Foreskin fibroblast (primary cell): ENCODE measurements at places on chromosomes 1 and 21.

DNA sequence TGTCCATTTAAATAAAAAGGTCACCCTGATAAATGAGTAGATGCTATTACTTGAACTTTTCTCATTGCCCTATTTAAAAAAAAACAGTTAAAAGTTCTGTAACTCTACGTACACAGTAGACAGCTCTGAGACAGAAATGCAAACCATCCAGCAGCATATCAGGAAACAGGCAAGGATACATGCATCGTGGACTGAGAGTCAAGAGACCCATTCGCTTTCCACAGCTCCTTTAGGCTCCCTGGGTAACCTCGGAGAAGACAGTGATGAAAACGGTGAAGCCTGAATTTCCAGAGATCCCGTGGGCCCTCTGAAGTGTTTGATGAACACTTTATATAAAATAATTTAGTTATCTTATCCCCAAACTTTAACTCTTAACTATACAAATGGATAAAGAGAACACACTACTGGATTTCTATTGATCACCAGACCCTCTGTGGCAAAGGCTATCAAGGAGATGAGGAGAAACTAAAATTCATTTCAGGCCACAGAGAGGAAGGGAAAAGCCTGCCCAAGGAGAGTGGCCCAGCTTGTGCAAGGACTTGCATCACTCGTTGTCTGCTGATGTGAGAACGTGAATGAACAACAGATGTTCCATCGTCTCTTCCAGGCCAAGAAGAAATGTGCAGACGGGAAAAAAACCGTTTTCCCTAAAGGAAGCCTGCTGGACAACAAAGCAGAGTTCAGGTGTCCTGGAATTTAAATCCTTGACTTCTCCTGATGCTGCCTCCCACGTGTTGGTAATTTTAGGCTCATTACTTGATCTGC is 131.0 kb downstream of the TGFBR3 start:
- DNase-seq, result peak; percentile 95

DNA sequence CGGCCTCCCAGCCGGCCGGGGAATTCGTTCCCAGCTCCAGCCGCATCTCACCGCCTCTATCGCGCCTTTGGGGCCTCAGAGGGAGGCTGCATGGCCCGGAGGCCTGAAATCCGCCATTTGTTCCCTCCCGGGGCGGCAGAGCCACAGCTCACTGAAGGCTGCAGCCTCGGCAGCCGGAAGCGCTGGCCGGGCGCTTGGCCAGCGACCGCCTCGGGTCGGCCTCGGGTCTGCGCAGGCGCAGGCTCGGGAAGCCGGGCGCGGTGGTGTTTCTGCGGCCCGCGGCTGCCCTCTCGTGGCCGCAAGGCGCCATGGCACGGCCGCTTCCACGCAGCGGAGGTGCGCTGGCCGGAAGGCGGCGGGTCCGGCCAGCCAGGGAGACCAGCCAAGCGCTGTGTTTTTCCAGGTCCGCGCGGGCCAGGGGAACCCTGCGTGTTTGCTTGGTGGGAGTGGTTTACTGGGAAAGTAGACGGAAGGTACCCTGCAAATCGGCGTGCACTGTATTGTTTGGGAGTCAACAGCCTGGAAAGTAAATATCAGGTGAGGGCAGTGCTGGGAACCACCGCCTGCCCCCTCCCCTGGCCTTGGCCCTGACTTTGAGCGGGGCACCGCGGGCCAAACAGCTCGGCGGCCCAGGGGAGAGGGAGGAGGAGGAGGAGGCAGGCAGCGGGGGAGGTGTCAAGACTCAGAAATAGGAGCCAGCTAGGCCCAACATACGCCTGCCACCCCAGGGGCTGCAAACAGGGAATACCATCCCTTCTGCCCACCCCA is 52.7 kb upstream of the CD34 start:
- peak; percentile 78 for DNase-seq

GRCh38 chr1:38127428-38127827 is 80.8 kb upstream of the POU3F1 start:
- DNase-seq, result no peak

GRCh38 chr1:63618011-63618410 is 24.8 kb downstream of the PGM1 start:
- DNase-seq, result no peak

DNA sequence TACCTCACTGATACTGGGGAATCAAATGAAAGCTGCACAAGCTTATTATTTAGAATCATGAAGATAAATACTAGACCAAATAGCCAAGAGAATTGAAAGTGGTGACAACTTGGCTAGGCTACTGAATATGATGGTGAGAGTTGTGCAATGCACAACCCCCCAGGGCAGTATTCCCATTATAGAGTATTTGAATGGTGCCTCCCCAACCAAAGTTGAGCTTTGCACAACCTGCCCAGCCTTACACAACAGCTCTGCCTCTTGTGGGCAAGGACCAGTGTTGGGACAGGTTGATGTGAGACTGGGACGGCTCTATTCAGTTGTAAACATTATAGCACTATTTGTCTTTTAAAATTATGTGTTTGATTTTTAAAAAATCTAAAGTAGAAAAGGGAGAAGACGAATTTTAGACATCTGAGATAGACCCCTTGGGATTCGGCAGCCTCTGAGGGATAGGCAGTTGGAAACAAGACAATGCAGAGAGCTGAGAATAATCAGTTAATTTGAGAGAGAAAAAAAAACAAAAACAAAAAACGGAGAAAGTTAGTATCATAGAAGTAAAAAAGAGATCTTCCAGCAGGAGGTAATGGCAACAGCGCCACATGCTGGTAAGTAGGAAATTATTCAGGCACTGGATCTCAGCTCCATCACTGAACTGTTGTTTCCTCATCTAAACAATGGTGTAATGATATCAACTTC is 91.0 kb upstream of the KCNA3 start:
- DNase-seq, result peak; percentile 46
